ENCODE measurements at places on chromosomes 4 and X. TPM values are rescaled to one million over a fixed set of nuclear protein-coding genes. Genes with fewer than 3 reads are reported as not detected.

PRRG3 gene
- total RNA-seq, result not detected

- no peak for DNase-seq
Observed at GRCh38 chr4:77701121-77701520, 95.5 kb downstream of the CXCL13 start.

SPP1 gene
- total RNA-seq, result not detected

PPARGC1A gene
- not detected for total RNA-seq

DNA sequence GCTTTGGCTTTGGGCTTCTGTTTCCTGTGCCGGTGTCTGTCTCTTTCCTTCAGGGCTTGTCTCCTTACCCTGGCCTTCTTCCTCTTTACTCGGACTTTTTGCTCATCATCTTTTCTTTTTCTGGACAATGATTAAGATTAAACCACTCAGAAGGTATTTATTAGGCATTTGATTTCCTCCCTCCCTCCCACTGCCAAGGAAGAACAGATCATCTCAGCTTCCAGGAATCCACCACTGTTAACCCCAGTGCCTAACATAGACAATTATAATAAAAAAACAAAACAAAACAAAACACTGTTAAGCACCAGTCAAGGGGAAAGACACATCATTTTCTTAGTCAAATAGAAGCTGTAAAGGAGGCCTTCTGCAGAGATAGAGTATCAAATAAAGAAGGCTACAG, 16.6 kb downstream of the PGRMC1 start:
- no peak for DNase-seq

DNA sequence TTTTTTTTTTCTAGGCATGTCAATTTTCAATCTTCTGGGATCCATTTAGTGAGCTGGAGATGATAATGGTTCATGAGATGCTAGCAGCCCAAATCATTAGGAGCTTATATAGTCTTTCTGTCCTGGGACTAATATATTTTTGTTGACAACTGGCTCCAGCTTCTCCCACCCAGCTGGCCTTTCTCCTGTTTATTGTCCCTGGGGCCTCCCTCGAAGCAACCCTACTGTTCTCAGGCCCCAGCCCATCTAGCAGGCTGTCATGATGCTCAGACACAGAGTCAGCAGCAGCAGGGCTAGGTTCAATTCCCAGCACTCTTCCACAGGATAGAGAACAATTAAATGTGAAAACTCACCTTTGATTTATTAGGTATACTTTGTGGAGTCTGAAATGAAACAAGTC, 127.6 kb upstream of the MID1 start:
- DNase-seq, result no peak

- DNase-seq, result no peak
Observed at GRCh38 chrX:15956681-15957080, 102.1 kb upstream of the AP1S2 start.

GRCh38 chr4:7255488-7255881, 63.1 kb downstream of the SORCS2 start:
- no peak for DNase-seq

- no peak for DNase-seq
Observed at GRCh38 chr4:70874268-70875156, 27.7 kb upstream of the MOB1B start.

DNA sequence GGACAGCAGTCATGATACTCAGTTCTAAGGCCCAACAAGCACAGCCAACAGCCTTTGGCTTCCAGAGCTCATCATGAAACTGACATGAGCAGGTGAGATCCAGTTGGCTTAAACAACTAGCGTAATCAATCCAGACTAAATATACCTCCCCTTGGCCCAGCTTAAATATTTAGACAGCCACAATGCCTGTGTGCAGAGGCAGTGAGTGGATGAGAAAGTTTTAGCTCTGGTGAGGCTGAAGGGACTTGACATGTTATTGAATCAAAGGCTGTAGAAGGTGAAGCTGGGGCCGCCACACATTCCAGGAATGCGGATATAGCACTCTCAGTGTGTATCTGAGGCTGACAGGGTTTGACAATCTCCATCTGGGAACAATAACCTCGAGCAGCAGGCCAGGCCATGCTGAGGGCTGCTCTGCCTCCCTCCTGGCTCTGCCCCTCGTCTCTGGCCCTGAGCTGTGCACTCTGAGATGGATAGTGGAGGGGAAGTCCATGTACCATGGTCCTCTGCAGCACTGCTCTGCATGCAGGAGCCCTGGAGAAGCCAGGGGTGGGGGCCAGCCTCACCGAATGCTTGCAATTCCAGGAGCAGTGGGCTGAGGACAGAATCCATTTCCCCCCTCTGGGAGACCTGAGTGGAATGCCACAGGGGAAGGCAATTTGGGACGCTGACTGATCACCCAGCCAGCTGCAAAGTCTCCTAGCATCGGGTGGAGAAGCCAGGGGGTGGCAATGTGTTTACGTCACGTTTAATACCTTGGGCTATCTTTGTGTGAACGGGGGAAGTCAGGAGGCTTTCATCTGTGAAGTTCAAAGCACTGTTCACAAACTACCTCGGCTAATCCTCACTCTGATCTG, 37.3 kb upstream of the RASL11B start:
- no peak for DNase-seq

DNA sequence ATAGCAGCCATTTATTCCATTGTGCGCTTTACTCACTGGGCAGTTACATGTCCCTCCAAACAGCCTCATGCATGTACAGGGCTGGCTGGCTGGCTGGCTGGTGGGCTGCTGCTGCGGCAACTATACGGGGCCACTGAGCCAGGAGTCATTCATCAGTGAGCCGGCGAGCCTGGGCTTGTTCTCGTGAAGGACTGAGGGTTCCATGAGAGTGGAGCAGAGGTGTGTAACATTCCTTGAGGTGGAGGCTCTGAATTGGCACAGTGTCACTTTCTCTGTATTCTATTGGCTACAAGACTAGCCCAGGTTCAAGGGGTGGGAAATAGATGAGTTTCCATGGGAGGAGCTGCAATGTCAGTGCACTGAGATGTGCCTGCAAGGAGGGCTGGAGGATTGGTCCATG, 89.1 kb downstream of the ARHGAP10 start:
- no peak for DNase-seq

NAT8L gene
- 2.0 TPM for total RNA-seq

DNA sequence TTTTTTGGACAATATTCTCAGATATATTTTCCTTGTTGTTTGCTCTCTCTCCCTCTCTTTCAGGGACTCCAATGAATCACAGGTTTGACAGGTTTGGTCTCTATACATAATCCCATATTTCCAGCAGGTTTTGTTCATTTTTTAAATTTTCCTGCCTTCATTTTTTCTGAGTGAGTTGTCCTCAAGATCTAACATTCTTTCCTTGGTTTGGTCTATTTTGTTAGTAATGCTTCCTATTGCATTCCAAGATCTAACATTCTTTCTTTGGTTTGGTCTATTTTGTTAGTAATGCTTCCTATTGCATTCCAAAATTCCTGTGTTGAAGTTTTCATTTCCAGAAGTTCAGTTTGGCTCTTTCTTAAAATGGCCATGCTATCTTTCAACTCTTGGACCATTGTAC, 45.3 kb upstream of the ZMAT1 start:
- DNase-seq, result no peak

- peak; percentile 46 for DNase-seq
Observed at GRCh38 chr4:123564758-123565346, 168.3 kb downstream of the SPRY1 start.

- DNase-seq, result no peak
Observed at GRCh38 chr4:165874791-165875371, 1.8 kb downstream of the TLL1 start.

BCORL1 gene
- 0.13 TPM for total RNA-seq

IL21 gene
- total RNA-seq, result not detected

DNA sequence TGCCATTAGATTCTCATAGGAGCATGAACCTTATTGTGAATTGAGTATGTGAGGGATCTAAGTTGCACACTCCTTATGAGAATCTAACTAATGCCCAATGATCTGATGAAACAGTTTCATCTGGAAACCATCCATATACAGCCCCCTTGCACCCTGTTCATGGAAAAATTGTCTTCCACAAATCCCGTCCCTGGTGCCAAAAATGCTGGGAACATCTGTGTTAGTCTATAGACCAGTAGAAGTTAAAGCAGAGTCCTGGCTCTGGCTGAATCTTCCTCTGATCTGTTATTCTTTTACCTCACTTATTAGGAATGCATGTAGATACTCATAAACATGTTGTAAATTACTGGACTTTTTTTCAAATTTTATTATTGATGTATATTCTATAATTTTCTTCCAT, 29.2 kb downstream of the SULT1B1 start:
- peak; percentile 3 for DNase-seq

IGSF1 gene
- total RNA-seq, result not detected

DNA sequence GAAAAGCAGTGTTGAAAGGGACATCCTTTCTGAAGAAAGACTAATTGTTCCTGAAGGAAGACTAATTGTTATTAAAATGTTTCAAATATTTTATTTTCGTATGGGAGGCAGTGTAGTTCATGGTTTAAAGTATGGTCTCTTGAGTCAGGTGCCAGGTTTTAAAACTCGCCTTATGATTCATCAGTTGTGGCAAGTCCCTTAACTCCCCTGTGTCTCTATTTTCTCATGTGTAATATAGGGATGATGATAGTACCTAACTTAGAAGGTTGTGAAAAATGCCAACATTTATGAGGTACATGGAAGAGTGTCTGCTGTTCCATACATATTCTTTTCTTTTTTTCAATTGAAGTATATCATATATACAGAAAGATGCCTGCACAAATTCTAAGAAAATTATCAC, 414.2 kb upstream of the DIPK2B start:
- DNase-seq, result no peak

- DNase-seq, result peak; percentile 63
Observed at GRCh38 chr4:130563185-130563888, 1467.4 kb downstream of the C4orf33 start.

DNA sequence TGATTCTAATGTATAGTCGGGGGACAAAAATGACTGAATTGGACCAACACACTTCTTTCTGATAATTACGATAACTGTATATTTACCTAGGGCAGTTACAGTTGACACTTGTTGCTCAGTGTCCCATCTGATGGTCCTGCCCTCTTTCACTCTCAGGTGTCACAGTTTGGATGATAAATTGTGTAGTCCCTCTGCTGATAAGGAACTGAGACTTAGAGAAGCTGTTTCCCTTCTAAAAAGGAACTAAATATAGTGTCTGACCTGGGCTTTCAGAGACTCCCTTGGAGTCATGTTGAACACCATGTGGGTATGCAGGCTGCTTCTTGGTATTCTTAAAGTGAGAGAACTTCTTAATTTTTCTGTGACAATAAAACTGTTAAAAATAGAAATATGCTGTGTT, 23.7 kb upstream of the PNPLA4 start:
- no peak for DNase-seq

Measured in MG63 (cell line).